Vagina (tissue), 2 donors: ENCODE measurements at places on chromosomes 6 and 20. TPM values are rescaled to one million over a fixed set of nuclear protein-coding genes. Genes with fewer than 3 reads are reported as not detected.

- no peak for DNase-seq
Measured at GRCh38 chr20:13325033-13325432, 104.0 kb downstream of the ISM1 start.

DNA sequence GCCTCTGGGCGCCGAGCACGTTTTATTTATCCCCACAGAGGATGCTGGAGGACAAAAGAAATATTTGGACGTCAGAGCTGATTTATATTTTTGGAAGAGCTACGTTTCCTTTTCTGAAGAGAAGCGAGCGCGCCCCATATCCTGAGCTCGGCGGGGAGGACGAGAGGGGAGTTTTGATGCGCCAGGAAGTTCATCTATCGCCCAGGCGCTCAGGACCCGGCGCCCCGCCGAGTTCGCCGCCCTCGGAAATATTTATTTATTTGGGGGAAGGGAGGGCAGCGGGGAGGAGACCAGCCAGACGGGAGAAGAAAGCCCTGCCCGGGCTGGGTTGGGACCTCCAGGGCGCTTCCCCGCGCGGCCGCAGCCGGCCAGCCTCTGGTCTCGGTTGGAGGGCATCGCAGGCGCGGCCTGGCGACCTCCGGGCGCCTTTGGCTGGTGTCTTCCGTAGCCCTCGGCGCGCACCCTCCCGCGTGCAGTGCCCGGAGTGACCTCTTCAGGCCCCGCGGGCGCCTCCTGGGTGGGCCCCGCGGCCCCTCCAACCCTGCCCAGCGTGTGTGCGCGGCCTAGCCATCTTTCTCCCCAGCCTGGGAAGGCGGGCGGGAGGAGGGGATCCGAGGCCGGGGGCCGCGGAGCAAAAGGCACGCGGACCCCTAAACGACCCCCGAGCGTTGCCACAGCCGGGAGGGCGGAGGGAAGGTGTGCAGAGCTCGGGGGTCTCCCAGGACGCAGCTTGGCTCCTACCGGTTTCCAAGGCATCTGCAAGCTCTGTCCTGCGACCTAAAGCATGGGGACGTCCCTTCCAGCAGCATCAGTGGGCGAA, 5.4 kb upstream of the FOXF2 start:
- no peak for DNase-seq

The SLC2A10 gene
- 21.6 TPM for total RNA-seq

The LCA5 gene
- 6.4 TPM for total RNA-seq

DNA sequence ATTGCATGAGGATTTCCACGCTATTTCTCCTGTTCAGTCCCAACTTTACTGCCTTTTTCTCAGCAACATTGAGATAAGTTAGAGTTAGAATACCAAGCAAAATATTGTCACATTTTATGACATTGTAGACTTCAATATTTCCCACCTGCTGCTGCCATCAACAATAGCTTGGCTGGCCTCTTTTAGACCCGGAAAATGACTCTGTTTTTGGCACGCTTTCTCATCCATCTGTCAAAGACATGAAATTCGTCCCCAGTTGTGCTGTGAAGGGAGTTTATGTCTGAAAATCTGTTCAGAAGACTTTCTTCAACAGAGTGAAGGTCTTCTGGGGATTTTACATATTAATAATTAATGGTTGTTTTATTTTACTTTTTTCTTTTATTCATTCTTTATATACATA, 857.3 kb downstream of the FRK start:
- no peak for DNase-seq

- no peak for DNase-seq
Measured at GRCh38 chr20:7776148-7776547, 164.1 kb downstream of the HAO1 start.

The SMIM29 gene
- 22.3 TPM for total RNA-seq

- DNase-seq = no peak
Measured at GRCh38 chr20:41055679-41056078, 27.1 kb downstream of the TOP1 start.

The ZNF343 gene
- 11.0 TPM for total RNA-seq

GRCh38 chr20:46609043-46609442, 42.2 kb downstream of the SLC13A3 start:
- no peak for DNase-seq

DNA sequence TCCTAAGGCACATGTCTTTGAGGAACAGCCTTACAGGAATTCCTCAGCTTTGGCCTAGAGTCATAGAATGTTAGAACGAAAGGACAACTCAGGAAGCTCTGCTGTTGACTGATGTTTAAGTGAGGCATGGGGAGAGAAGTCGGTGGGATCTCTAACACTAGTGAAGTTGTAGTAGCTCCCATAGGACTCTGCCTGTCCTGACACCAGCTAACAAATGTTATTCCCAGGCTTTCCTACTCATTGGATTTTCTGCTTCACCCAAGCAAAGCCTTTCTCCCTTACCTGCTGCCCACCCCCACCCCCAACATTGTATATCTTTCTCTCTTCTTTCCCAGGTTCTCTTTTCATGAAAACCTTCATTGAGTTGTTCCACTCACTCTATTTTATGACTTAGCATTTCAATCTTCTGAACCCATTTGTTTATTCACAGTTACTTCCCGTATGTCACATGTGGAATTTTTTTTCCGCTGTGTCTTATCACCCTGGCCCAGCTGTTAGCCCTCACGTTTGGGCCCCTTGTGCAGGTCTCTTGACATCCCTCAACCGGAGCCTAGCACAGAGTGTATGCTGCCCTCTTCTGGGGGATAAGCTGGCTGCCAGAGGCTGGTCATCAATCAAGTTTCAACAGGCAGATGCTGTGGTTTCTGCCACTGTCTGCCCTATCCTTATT, 39.2 kb upstream of the RNF8 start:
- DNase-seq = no peak

DNA sequence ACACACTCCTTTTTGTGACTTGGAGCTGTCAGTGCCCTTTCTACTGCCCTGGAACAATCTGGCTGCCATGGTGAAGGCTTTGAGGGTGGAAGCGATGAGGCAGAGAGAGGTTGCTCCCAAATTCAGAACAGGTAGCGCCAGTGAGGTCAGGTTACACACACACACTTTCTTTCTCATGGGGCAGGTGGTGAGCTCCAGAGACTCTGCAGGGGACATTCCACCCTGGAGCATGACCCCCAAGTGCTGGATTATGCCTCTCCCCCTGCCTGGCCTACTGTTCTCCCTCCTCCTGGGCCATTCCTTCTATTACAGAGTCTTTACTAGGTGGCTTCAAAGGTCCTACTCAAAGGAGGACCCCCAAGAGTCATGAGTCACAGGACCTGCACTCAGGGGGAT, 98.0 kb downstream of the EYA2 start:
- DNase-seq = no peak

DNA sequence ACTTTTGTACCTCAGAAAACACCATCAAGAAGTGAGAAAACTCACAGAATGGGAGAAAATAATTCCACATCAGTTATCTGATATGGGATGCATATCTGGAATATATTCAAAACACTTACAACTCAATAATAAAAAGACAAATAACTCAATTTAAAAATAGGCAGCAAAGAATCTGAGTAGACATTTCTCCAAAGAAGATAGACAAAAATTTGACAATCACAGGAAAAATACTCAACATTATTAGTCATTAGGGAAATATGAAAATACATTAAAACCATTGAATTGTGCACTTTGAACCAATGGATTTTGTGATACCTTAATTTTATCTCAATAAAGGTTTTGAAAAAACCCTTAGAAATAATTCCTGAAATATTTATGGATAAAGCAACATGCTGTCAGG, 36.9 kb upstream of the STMND1 start:
- DNase-seq = no peak

The FAXC gene
- total RNA-seq = 6.6 TPM

GRCh38 chr6:52491203-52492069, 71.3 kb downstream of the EFHC1 start:
- no peak for DNase-seq

DNA sequence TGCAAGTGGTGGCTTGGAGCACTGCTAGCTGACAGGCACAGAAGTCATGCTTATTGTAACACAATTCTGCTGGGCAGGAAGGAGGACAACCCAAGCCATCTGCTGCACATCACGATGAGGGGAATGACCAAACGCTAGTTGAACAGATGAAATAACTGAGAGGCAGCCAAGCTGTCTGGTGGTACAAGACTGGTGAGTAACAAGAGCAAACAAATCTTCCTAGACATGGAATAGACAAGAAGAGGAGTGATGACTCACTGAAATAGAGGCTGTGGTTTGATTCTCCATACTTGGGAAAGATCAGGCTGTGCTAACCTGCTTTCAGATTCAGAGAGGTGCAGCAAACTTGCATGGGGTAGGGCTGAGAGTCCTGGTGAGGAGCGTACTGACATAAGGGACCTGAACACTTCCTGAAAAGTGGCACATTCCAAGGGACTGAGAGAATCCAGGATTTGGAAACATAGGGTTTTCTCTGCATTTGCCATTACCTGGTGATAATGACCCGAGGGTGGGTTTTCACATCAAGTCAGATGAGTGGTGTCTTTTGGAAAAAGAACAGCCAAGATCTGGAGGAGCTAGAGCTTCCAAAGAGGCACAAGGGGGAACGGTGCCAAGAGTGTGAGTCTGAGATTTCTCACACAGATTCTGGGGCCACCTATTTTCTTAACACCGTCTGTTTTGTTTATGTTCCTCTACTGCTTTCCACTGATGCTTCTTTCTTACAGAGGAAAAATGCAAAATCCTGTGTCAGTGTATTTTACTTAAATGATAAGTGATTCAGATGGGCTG, 60.0 kb downstream of the PRL start:
- no peak for DNase-seq

DNA sequence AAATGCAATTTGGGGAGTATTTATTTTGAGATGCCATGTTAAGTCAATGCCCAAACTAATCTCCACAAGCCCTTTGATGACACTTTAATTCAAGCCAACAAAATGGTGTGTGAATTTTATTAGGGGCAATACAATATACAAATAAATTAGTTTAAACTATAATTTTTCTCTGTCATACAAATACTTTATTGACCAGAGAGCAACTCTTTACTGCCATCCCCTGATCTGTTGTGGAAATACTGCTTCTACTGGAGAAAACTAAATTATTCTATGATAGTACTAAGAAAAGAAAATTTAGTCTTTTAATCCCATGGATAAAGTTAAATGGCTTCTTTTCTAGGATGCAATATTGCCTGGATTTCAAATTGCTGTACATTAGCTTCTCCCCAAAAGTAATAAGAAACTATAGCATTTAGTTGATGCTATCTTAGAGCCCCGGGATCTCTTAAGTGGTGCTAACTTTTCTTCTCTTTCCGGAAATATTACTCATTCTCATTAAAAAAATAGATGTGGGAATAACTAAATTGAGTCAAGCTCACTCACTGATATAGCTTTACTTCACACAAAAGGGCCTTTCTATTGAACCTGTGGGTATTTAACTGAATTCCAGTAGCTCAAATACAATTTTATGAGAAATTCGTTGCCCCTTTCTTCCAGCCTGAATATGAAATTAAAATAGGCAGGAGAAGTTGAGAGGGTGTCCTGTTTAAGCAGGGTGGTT, 49.2 kb downstream of the SMPDL3A start:
- DNase-seq = no peak

The MAN1A1 gene
- total RNA-seq = 71.2 TPM

The ATP5F1E gene
- total RNA-seq = 22.8 TPM

The CST5 gene
- not detected for total RNA-seq

- no peak for DNase-seq
Measured at GRCh38 chr6:136921381-136921935, 643 bp upstream of the SLC35D3 start.

GRCh38 chr20:542777-543368, 717 bp downstream of the CSNK2A1 start:
- DNase-seq = no peak

- DNase-seq = no peak
Measured at GRCh38 chr6:46756469-46757213, 9.9 kb downstream of the ANKRD66 start.

DNA sequence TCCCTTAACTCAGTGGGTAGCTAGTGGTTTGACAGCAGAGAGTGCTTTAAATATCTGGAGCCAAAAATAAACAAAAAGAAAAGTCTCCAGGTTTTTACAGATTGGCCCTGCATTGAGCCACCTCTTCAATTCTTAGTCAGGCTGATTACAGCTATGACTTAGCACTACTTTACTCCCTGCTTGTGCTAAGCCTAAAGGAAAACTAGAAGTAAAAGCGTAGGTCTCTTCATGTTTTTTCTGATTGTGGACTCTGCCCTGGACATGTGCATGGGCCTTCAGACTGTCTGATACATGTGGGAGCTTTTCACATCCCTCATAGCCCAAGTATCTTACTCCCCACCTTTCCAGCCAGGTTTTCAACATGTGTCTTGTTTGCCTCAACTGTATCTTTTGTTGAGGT, 33.3 kb downstream of the KPNA5 start:
- no peak for DNase-seq

DNA sequence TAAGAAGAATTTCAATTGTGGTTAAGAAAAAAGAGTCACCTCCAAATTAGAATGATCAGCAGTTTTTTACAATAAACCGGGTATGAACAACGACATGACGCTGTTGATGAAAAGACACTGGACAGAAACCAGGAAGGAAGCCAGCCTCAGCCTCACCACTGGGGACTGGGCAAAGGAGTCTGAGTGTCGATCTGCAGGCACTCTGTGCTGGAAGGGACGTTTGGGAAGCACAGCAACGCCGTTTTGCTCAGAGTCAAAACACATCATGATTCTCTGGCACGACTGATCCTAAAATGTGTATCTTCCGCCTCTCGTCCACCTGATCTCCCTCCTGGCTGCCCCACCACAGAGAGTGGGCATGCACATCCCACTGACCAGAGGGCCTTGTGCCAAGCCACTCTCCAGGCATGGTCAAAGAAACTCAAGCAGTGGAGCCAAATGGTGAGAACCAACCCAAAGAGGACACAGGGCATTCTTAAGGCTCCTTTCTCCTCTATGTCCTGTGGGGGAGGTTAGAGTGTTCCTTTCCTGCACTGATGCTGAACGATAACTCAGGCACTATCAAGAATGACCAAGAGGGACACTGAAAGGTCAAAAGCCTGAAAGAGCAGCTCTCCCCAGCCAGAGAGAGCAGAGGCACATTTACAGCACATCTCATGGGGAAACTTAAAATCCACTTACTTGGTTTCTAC, 68.8 kb downstream of the AGPAT4 start:
- no peak for DNase-seq

The TMEM170B gene
- total RNA-seq = 2.5 TPM

The C6orf118 gene
- not detected for total RNA-seq

- DNase-seq = no peak
Measured at GRCh38 chr20:1734269-1734858, 76.8 kb upstream of the SIRPG start.

DNA sequence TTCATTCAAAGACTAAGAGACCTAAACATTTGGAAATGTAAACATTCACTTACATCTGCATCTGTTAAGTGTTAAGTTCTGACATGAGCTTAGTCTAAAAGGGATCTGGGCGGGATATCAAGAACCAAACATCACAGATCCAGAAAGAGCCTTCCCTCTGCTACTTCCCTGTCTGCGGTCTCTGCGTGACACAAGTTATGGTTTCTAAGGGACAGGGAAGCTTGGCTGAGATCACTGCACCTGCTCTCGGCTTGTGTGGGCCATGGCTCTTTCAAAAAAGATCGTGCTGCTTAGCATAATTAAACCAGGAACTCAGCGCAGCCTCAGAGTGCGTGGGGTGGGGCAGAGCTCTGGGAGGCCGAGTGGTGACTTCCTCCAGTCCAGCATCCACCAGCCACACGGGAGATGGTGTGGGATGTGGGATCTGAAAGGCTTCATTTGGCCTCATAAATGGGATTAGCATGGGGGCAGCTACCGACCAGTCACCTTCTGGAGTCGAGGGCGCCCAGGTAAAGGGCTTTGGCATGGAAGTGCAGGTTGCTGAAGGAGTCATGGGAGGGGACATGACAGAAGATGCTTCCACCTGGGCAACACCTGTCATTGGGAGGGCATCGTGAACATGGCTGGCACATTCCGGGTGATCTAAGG, 16.7 kb upstream of the RAMACL start:
- no peak for DNase-seq
